CD4-positive, alpha-beta T cell treated with Interleukin-2 at 100 ng/mL for 4 hours (primary cell): ENCODE measurements at places on chromosomes 11 and 22.

DNA sequence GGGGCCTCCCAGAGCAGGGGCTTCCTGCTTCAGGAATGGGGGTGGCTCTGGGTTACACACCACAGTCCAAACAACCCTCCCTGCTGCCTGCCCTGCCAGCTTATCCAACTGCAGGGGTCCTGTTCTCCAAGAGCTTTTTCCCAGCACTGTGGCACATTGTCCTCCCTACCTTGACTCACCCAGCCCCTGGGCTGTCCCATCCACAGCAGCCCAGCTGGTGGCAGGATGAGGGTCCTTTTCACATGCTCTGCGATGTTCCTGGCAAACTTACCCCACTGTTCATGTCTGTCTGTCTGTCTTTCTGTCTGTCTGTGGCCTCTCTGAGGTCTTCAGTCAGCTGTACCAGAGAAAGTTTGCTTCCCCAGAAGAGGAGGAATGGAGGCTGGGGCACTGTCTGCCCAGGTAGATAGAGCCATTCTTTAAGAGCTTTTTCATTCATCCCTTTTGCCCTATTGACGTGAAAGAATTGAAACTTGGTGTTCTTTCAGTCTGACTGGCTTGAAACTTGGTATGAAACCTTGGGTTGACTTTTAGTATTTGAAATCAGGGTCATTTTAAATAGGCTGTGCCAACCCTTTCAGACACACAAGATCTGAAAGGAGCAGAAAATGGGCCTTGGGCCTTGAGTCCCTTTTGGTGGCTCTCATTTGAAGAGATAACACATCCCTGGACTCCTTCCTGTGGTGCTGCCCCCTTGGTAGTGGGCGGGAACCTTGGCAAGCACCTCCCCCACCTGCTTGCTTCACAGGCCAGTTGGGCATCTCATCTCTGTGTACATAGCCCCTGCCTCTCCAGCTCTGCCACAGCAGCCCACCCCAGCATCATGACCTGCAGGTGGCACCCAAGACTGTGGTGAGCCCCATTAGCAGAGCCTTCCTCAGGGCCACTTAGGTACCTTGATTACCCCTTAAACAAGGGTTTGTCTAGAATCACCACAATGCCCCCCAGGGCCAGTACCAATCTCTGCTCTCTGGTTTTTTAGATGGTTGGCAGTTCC, 74.6 kb upstream of the SUSD2 start:
- DNase-seq: peak; percentile 36

- no peak for DNase-seq
These were observed 59.6 kb downstream of the AASDHPPT start for GRCh38 chr11:106137061-106137460.

DNA sequence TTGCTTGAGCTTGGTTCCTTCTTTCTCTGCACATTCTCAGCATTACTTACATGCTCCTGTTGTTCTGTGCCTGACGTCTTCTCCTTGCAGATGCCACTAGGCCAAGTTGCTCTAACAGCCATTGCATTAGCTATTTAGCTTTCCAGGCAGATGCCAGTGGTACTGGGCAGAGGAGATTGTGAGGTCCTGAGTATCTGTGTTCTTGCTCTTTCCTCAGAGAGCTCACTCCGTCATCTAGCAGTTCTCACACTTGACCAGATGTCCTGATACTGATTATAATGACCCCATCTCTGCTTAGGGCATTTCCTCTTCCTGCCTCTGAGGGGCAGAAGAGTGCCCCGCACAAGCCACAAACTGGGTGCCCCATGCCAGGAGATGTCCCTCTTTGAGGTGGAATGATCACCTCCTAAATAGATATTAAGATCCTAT, 30.7 kb downstream of the ARHGAP1 start:
- DNase-seq: no peak

DNA sequence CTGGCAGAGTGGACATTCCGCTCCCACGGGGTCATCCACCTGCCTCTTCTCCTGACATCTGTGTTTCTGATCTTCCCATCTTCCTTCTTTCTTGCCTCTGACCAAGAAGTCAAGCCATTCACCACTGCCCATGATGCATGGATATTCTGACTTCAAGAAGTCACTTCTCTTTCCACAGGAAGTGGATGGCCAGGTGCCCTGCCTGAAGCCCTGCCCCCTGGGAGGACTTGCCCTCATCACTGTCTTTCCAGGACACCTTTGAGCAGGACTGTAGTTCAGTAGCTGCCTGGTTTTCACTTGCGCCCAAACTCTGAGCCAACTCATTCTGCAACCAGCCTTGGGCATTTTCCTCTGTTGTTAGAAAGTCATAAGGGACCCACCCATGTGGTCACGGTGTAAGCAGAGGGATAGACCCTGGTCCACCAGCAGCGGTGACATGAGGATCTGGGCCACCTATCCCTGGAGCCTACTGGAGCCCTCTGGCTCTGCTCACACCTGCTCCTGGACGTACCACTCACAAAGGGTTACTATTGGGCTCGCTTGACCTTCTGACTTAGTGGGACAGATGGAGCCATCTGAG, 6.9 kb downstream of the CYTH4 start:
- no peak for DNase-seq

DNA sequence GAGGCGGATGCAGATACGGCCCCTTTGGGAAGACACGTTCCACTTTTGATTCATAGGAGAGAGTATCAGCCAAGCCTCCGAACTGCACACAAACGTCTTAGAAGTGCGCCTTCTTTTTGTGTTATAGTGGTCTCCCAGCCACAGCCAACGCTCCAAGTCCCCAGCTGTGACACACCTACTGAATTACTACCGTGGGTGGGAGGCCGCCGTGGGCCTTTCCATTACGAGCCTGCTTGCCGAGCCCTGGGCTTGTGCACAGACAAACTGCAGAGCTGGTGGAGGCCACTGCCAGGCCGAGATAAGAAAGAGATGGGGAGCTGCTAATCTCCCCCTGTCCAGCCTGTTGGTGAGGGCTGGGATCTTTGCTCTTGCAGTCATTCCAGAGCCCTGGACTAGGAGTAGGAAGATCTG, 761 bp downstream of the HMBS start:
- no peak for DNase-seq
